Naive thymus-derived CD8-positive, alpha-beta T cell (primary cell): ENCODE measurements at places on chromosomes 3 and 15. TPM values are rescaled to one million over a fixed set of nuclear protein-coding genes. Genes with fewer than 3 reads are reported as not detected.

Gene FBXO40
- total RNA-seq = not detected

Gene ASB14
- not detected for total RNA-seq

Gene TMEM45A
- 0.21 TPM for total RNA-seq

Gene ZXDC
- 61.0 TPM for total RNA-seq

Gene FEZF2
- total RNA-seq = not detected

Gene CYP11A1
- total RNA-seq = not detected

Gene LEKR1
- 3.0 TPM for total RNA-seq

Gene ESYT3
- total RNA-seq = not detected

Gene SAXO2
- total RNA-seq = 5.1 TPM

Gene CLDN18
- not detected for total RNA-seq

Gene PCLAF
- total RNA-seq = 1.5 TPM

Gene RPP14
- 20.4 TPM for total RNA-seq

Gene TNFAIP8L3
- total RNA-seq = not detected

Gene TLR9
- 2.4 TPM for total RNA-seq

Gene SERPINI2
- not detected for total RNA-seq

Gene BFSP2
- not detected for total RNA-seq

Gene FAM107A
- total RNA-seq = not detected

Gene SPATA12
- not detected for total RNA-seq

Gene SCG3
- not detected for total RNA-seq

Gene TGM4
- total RNA-seq = not detected

Gene RHOA
- total RNA-seq = 235 TPM

Gene UBAP1L
- 16.6 TPM for total RNA-seq

Gene GRAMD2A
- not detected for total RNA-seq

Gene RHOV
- not detected for total RNA-seq

Gene LRRC28
- total RNA-seq = 14.9 TPM

Gene NAALADL2
- total RNA-seq = 0.44 TPM

Gene A4GNT
- not detected for total RNA-seq

Gene TMEM89
- not detected for total RNA-seq

Gene P2RY14
- total RNA-seq = 0.21 TPM

Gene CHST2
- total RNA-seq = 5.2 TPM

Gene FOXB1
- not detected for total RNA-seq

Gene SLC41A3
- total RNA-seq = 32.8 TPM

Gene XCR1
- not detected for total RNA-seq

Gene RLBP1
- total RNA-seq = not detected

Gene NOX5
- total RNA-seq = 0.05 TPM

Gene CSPG5
- total RNA-seq = 0.33 TPM

Gene SKOR1
- total RNA-seq = 1.4 TPM

Gene C3orf20
- 0.69 TPM for total RNA-seq

Gene CCNB2
- total RNA-seq = 0.52 TPM

Gene SLC22A13
- 1.0 TPM for total RNA-seq

Gene ACKR4
- not detected for total RNA-seq

Gene FSIP1
- total RNA-seq = 0.30 TPM

Gene ACAA1
- 81.0 TPM for total RNA-seq
